ENCODE measurements at places on chromosomes 4 and X. TPM values are rescaled to one million over a fixed set of nuclear protein-coding genes. Genes with fewer than 3 reads are reported as not detected.

FAM236A gene
- not detected for total RNA-seq

FGD1 gene
- total RNA-seq = 8.7 TPM

TECRL gene
- not detected for total RNA-seq

MAGEE1 gene
- 1.4 TPM for total RNA-seq

TENT5D gene
- total RNA-seq = not detected

- no peak for DNase-seq
These were observed 40.6 kb downstream of the MRPL1 start for GRCh38 chr4:77903186-77903585.

- no peak for DNase-seq
These were observed 4.6 kb downstream of the NKX6-1 start for GRCh38 chr4:84494531-84494930.

GRCh38 chr4:156505341-156505955 lies 466.2 kb downstream of the PDGFC start:
- no peak for DNase-seq

DNA sequence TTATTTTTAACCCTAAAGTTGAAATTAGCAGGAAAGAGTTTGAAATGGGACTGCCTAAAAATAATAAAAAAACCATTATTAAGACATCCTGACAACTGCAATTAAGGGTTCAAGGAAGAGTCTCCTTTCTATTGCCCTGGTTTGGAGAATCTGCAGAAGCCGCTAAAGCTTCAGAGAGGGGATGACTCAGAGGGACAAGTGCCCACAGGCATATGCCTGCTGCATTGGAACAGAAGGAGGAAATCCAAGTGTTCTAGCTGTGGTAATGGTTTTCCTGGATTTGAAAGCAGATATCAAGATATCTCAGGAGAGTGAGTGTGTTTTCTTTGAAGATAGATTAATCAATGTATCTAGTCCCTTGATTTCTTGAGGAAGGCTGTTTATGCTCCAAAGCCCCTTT lies 235.1 kb upstream of the TAPT1 start:
- DNase-seq = no peak

- DNase-seq = no peak
These were observed 11.5 kb downstream of the IGSF1 start for GRCh38 chrX:131277543-131278136.

DNA sequence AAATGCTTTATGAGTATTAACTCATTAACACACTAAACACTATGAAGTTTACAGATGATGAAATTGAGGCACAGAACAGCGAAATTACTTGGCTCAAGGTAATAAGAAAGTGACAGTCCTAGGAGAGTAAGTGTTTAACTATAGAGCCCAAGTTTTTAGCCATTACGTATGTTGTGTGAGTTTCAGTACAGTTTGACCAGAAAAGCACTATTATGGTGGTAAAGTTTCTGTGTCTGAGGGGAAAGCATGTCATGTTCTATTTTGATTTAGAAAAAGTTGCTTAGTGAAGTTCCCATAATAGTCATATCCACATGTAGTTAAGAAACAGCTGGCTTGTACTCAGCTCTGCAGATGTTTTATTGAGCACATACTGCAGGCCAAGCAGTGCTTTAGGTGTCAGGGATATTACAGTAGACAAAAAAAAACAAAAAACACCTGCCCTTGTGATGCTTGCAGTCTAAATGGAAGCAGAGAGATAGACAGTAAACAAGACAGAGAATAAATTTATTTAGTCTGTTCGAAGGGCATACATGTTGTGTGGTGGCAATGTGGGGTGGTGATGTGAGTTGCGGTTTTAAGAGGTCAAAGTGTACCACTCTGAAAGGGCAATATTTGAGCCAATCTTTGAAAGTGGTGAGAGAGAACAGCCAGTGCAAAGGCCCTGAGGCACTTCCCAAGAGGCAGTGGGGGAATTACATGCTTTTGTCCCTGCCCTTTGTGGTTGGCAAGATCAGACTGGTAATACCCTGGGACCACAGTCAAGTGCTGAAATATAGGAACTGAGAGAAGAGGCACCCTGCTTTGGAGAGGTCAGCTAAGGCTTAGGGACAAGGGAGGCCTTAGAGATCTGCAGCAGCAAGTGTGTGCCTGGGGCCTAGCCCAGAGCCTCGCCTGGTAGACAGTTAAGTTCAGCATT lies 6.2 kb downstream of the TMEM131L start:
- DNase-seq = no peak

- peak; percentile 13 for DNase-seq
These were observed 55.5 kb upstream of the FBXW7 start for GRCh38 chr4:152591396-152591795.

DNA sequence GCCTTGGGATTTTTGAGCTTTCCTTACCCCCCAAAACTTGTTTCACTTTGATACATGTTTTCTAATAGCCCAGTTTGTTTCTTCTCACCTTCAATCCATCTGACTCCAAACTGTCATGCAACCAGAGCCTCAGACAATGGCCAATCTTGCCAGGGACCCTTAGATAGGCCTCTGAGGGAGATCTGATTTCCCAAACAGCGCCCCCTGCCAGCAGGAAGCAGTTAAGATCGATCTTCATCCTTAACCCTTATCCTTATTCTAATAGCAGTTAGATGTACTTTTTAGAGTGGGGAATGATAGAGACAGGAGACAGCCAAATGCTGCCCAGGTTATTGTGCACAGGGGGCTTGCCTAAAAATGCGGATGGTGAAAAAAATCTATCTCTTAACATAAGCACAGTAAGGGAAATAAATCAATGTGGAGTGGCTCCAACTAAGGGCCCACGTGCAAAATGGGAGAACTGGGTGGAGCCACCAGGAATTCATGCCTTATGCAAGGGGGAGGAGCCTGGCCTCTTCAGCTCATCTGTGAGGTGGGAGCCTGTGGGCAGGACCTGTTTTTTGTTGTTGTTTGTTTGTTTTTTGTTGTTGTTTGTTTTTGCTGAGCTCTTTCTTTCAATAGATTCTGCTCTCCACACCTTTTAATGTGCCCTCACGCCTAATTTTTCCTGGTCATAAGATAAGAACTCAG lies 833.6 kb upstream of the AGA start:
- no peak for DNase-seq

- no peak for DNase-seq
These were observed 23.3 kb downstream of the GSPT2 start for GRCh38 chrX:51766546-51766945.

GRCh38 chr4:174554231-174554728 lies 32.0 kb upstream of the HPGD start:
- DNase-seq = no peak

GRCh38 chr4:80731436-80731835 lies 299.1 kb upstream of the BMP3 start:
- no peak for DNase-seq

Measured in NCI-H460 (cell line).